Cerebellar nuclear complex (tissue), 1 donor: ENCODE measurements at places on chromosomes 3 and 15.
A peak's percentile ranks its signal among the peaks of the same experiment; 100 is the strongest.

GRCh38 chr3:99094606-99095005 lies 193.1 kb upstream of the DCBLD2 start:
- DNase-seq: no peak

GRCh38 chr15:54197995-54198394 lies 219.8 kb downstream of the UNC13C start:
- DNase-seq: no peak

DNA sequence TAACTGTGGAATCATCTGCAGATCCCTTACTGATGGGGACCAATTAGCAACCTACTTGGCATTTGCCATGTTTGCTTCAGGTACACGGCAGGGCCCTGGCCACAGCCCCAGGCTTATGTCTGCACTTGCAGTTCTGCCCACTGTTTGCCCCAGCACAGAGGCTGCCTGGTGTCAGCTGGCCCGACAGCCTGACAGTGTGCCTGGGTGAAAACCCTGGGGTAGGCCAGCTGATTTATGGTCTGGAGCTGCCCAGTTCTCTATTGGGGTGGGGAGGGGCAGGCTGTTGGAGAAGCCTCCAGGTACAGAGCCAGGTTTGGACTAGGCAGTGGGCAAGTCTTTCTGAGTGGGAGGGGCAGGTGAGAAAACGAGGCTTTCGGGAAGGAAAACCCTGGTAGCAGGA lies 11.2 kb upstream of the TGM5 start:
- DNase-seq: peak; percentile 9

- DNase-seq: no peak
Measured at GRCh38 chr3:119562307-119562961, 3.0 kb upstream of the CD80 start.

DNA sequence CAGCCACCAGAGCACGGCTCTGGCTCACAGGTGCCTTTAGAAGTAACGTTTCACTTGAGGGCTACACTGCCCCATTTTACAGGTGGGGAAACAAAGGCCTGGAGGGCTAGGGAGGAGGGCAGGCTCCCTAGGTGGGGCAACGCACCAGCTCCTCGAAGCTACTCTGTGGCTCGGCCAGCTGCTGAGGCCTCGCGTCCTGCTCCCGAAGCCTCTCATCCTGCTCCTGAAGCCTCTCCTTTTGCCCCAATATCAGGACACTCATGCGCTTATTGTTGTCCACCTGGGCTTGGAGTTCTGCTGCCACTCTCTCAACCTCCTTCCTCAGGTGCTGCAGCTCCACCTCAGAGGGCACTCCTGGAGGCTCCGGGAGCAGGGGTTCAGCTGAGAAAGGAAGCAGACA lies 28.2 kb upstream of the OR4F6 start:
- DNase-seq: no peak

DNA sequence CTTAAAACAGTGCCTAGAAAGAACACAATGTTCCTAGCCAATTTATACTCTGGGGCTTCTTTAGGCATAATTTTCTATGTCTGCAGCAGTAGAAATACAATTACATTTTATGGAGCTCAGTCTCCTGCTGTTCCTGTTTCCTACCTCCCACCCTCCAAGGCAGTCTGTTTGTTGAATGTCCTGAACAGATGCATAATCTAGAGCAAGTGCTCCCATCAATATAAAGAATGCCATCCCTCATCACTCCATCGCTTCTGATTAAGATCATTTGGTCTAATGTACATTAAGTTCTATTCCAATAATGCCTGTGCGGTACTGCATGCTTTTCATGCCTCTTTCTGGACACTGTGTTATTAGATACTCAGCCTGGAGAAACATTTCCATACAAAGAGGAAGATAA lies 869.8 kb upstream of the CFAP20DC start:
- no peak for DNase-seq

DNA sequence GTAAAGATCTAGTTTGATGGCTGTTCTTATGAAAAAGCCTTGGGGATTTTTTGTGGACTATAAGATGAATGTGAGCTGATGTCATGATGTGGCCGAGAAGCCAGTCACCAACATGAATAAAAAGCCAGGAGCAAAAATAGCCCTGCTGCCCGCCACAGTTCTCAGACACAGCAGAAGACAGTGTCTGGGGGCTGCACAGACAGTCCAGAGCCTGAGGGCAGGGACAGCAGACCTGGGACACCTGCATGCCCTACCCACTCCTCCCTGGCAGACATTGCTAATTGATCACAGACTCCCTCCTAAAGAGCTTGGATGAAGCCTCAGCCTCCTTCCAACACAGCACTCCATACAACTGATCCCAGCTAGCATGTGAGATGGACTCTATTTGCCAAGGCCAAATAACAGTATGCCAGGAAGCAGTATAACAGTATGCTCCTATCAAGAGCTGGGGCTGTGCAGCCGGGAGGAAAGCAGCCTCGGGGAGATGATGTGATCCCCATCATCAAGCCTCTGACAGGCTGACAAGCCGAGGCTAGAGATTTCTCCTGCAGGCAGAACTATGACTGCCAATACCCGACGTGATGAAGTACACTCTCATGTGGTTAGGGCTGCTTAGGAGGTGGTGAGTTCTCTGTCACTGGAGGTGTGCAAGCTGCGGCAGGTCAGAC lies 105.4 kb upstream of the RPL32 start:
- DNase-seq: no peak

DNA sequence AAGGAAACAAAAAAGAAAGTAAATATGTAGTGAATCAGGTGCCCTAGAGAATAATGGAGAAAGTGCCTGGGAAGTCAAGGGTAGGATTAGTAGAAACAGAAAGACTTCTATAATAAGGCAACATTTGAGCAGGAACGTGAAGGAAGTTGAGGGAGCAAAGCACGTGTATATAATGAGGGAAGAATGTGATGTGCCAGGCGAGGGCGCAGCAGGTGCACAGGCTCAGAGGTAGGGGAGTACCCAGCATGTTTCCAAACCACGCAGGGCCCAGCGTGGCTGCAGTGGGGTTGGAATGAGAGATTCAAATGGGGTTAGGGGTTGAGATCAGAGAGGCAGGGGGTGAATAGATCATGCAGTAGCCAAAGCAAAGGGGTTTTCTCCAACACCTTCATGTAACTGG lies 91.9 kb upstream of the VGLL4 start:
- DNase-seq: no peak

DNA sequence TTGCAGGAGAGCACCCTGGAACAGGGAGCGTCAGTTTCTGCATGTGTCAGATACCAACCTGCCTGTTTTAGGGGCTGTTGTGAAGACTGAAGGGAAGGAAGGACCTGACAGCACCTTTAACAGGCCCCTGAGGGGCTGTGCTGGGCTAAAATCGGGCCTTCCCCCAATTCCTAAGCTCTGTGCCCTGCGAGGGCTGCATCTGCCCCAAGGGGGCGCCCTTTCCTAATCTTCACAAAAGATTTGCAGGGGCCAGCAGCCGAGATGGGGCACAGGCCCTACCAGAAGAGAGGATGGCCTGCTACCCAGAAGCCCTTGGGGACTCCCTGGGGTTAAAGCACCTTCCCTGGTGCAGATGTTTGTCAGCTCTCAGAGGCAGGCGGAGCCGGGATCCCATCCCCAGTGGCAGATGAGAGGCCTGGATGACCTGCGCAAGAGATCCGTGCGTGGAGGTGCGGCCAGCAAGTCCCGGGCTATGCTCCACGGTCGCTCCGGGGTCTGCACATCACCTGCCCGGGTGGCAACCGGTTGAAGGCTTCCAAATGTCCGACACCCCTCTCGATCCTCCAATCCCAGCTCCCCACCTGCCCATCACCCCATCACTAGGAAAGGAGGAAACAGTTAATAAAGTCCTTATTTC lies 53.6 kb downstream of the RHCG start:
- no peak for DNase-seq

DNA sequence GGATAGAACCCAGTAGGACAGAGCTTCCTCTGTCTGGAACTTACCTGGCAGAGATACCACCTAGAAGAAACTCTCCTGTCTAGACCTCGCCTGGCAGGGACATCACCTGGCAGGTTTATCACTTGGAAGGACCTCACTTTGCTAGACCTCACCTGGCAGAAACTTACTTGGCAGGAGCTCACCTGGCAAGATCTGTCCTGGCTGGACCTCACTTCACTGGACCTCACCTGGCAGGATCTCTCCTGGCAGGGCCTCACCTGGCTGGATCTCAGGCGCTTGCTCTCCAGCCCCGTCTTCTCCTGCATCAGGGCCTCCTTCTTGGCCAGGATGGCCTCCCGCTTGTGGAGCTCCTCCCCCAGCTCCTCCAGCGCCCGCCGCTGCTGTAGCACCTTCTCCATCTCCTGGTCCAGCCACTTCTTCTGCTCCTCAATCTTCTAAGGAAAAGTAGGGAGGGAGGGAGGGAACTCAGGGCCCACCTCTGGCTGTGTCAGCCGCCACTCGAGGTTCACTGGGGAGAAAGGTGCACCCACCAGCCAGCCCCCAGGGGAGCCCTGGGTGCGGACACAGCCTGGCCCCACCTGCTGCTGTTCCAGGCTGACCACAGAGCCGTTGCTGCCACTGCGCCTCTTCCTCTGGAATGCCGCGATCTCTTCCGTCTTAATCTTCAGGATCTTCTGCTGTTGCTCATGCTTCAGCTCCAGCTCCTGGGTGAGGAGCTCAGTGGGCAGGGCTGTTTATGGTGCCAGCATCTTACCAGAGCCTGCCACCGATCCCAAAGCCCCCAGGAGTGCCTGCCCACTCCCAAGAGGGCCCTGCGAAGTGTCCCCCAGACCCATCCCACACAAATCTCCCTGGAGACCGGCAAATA lies 22.5 kb downstream of the KIF7 start:
- DNase-seq: no peak

GRCh38 chr3:131349454-131349853 lies 32.1 kb upstream of the NUDT16 start:
- no peak for DNase-seq

- no peak for DNase-seq
Measured at GRCh38 chr15:100565591-100565990, 36.4 kb downstream of the LINS1 start.

DNA sequence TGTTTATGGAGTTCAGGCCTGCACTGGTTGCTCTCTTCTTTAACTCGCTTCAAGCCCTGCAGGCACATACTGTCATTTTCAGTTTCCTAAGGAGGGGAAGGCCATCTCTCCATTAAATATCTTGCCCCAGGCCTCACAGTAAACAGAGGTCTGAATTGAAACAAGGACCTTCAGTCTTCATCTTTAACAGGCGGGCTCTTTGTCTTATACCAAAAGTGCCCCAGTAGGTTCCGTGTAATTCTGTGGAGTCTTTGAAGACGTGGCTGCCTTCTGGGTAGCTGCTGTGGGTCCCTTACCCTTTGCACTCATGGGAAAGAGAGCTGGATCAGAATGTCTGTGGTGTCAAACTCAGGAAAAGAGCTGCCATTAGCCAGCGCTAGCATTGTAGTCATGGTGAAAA lies 161.2 kb downstream of the APBA2 start:
- no peak for DNase-seq

DNA sequence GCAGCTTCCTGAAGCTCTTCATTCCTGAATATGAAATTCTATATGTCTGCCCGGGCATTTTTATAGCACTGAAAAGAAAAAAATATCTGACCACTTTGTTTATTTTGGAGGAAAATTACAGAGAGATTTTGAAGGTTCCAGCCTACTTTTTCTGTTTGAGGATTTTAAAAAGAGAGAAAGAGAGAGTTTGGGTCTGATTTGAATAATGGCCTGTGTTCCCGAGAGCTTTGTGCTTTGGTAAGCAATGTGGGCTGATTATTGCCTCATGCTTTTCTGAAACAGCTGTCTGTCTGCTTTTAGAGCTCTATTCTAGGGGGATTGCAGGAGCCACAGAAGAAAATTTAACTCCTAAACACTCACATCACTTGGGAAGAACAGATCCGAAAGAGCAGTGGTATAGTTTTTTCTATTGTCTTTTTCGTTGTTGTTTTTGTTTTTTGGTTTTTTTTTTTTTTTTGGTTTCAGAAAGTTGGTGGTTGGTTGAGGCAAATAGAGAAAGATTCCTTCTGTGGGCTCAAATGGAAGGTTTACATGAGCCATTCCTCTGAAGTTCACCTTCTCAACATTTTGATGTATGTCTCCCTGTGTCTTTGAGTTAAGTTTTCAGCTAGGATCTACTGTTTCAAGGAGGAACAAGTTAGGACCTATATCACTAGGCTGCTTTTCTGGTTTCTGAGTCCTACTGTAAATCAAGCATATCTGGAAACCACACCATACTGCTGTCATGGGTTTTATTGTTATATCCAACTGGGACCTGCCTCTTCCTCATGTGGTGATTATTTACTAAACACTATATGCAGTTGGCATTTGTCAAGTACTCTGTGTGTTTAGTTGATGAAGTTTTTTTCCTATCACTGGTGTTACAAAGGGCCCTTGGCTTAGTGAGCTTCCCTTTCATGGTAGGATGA lies 178.9 kb downstream of the KCNMB2 start:
- no peak for DNase-seq

DNA sequence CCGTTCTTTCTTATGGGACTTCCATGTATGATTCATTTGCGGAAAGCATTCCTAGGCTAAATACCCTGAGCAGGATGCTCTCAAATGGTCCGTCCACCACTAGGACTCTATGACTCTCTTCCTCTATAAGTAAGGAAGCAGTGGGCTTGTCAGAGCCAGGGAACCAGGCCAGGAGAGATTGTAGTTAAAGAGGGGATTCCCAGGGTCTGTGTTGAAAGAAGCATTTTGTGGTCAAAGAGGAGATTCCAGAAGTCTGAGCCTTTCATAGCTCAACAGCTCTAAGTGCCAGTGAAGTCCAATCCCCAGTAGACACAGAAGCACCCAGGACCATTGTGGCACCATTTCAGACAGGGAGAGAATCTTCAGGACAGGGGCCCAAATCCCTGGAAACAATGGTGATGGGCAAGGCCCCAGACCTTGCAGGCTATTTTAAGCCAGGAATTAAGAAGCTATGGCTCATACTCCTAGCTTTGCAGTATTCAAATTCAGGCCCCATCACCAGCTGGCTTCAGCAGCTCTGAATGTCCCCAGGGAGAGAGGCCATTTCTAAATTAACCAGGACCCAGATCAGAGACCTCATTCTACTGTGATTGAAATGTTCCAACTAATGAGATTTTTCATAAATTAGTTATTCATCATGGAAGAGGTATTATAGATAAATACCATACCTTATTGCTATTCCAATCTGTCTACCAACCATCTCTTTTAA lies 81.7 kb downstream of the CD47 start:
- DNase-seq: no peak

DNA sequence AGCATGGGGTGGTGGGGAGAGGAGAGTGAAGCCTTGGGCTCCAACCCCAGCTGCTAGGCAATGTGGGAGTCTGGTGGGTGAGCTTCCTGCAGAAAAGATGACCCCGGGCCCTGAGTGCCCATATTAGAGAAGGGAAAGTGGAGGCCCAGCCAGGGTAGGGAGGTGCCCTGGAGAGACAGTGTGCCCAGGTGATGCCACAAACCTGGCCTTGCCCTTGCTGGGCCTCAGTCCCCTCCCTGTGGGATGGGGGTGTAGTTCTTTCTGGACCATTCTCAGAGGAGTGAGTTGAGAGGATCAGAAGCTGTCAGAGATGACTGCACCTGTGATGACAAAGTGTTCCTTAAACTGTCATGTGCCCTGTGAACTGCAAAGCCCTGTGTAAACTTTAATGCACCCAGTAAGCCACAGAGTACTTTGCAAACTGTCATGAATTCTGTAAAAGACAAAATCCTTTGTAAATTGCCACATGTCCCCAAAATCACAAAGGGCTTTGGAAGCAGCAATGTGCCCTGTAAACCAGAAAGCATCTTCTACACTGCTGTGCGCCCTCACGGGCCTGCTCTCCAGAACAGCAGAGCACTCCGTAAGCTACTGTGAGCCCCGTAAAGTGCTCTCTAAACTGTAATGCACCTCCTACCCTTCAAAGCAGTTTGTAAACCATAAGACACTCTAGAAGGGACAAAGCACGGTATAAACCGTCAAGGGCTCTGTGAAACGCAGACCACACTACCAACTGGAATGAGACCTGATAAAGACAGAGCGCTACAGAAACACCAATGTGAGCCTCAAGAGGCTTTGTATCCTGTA lies 51.3 kb upstream of the FGD5 start:
- no peak for DNase-seq
